ENCODE measurements at places on chromosomes 11 and 22. TPM values are rescaled to one million over a fixed set of nuclear protein-coding genes. Genes with fewer than 3 reads are reported as not detected.

RIBC2 gene
- not detected for total RNA-seq

UFD1 gene
- total RNA-seq: 62.5 TPM

ART1 gene
- total RNA-seq: not detected

CRYBB2 gene
- not detected for total RNA-seq

OR51B4 gene
- total RNA-seq: not detected

KCNK4 gene
- total RNA-seq: not detected

RIN1 gene
- 32.3 TPM for total RNA-seq

SEPTIN3 gene
- not detected for total RNA-seq

PLEKHA7 gene
- total RNA-seq: 1.0 TPM

CASP4 gene
- 168 TPM for total RNA-seq

RAB30 gene
- total RNA-seq: 4.1 TPM

DEFB131B gene
- not detected for total RNA-seq

RNF215 gene
- total RNA-seq: 14.9 TPM

OR51F1 gene
- total RNA-seq: not detected

NXPE4 gene
- not detected for total RNA-seq

YAP1 gene
- 207 TPM for total RNA-seq

OR2D2 gene
- under 0.01 TPM for total RNA-seq

LARGE1 gene
- 2.1 TPM for total RNA-seq

CNIH2 gene
- total RNA-seq: under 0.01 TPM

PKDREJ gene
- not detected for total RNA-seq

KRTAP5-2 gene
- total RNA-seq: not detected
